ENCODE measurements at places on chromosomes 4 and X.
A peak's percentile ranks its signal among the peaks of the same experiment; 100 is the strongest.

GRCh38 chrX:46758163-46758955 lies 559 bp downstream of the SLC9A7 start:
- H3K27ac ChIP-seq, result peak overlapping the region; percentile 79
- peak overlapping the region; percentile 94 for H3K4me3 ChIP-seq

GRCh38 chr4:129822701-129823100 lies 726.7 kb downstream of the C4orf33 start:
- no peak for DNase-seq
- no peaks in the 10 kb centered on the region for H3K27me3 ChIP-seq
- no peak overlapping the region for H3K4me3 ChIP-seq
- H3K27ac ChIP-seq, result no peak overlapping the region

- no peak for DNase-seq
- H3K4me1 ChIP-seq, result no peaks in the 10 kb centered on the region
- H3K27me3 ChIP-seq, result no peaks in the 10 kb centered on the region
- no peaks in the 10 kb centered on the region for H3K36me3 ChIP-seq
These were observed 71.7 kb downstream of the PCYT1B start for GRCh38 chrX:24575496-24575895.

- no peaks in the 10 kb centered on the region for H3K27me3 ChIP-seq
- no peaks in the 10 kb centered on the region for H3K36me3 ChIP-seq
- H3K27ac ChIP-seq, result no peak overlapping the region
- no peak overlapping the region for H3K4me3 ChIP-seq
These were observed 1499.5 kb upstream of the ADGRL3 start for GRCh38 chr4:59700651-59701050.

DNA sequence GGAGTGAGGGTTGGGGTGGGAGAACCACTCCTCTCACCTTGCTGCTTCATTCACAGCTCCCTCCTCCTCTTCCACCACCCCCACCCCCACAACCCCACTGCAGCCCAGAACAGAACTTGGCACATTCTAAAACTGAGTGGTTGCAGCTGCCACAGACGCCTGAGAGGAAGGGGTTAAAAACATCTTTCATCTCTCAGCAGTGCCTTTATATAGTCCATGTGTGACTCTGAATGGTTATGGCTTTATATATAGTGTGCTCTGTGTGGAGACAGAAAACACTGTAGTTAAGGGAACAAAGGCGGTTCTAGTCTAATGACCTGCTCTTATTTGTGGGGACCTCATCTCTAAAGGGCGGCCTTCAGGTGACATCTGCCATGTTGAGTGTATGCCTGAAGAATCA lies 144.8 kb downstream of the BCOR start:
- no peaks in the 10 kb centered on the region for H3K36me3 ChIP-seq
- H3K4me3 ChIP-seq, result no peak overlapping the region
- peaks cover 6% of the 10 kb centered on the region for H3K4me1 ChIP-seq
- no peak overlapping the region for H3K27ac ChIP-seq
- no peak for DNase-seq

DNA sequence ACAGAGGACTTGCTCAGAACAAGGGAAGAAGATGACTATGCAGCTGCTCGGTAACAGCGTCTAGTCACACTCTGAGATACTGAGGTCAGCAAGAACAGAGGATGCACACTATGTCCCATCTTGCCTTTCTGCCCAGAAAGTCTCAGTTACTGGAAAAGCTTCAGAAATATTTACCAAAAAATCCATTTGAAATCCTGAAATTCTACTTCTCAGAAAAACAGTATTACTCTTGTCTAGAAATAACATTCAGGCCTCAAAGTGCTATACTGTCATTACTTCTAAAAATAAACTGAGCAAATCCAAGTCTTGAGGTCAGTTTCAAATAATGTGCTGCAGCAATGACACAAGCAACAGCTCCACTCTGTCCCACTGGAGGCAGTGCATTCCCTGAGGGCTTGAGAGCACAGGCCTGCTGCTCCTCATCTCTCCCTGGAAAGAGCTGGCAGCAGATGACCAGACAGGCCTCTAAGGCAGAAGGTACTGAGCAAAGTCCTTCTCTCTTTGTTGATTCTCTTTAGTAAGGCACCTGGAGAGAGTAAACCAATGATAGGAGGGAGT lies 76.9 kb downstream of the CAMK2D start:
- DNase-seq, result peak; percentile 72
- H3K27ac ChIP-seq, result peak overlapping the region; percentile 93
- peaks cover 50% of the 10 kb centered on the region for H3K36me3 ChIP-seq
- H3K4me1 ChIP-seq, result peaks cover 71% of the 10 kb centered on the region

GRCh38 chr4:88818631-88819470 lies 121.2 kb upstream of the NAP1L5 start:
- no peak overlapping the region for H3K27ac ChIP-seq
- peaks cover 38% of the 10 kb centered on the region for H3K4me1 ChIP-seq
- H3K27me3 ChIP-seq, result peaks cover 3% of the 10 kb centered on the region
- no peak overlapping the region for H3K4me3 ChIP-seq

- no peaks in the 10 kb centered on the region for H3K4me1 ChIP-seq
- H3K27me3 ChIP-seq, result no peaks in the 10 kb centered on the region
- DNase-seq, result no peak
- H3K4me3 ChIP-seq, result no peak overlapping the region
- peaks cover 13% of the 10 kb centered on the region for H3K36me3 ChIP-seq
- no peak overlapping the region for H3K27ac ChIP-seq
These were observed 44.3 kb downstream of the THOC2 start for GRCh38 chrX:123688524-123688923.
